ENCODE measurements at places on chromosomes 2 and 18.

GRCh38 chr2:181812106-181812743 lies 79.3 kb upstream of the ITPRID2 start:
- DNase-seq = no peak

DNA sequence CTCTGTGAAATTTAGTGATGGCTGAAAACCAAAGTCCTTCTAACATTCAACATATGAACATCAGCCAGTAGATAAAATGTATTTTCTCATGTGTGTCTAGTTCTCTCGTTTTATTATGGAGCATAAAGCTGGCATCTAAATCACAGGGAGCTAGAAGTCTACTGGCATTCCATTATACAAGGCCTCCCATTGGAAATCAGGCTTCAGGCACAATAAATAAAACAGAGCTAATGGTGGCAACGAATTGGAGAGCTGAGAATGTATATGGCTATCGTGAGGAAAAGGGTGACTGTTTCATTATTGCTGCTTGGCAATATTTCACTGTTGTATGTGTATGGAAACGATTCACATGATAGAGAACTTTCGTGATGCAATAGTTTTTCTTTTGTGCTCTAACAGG lies 62.4 kb downstream of the SLC5A7 start:
- no peak for DNase-seq

DNA sequence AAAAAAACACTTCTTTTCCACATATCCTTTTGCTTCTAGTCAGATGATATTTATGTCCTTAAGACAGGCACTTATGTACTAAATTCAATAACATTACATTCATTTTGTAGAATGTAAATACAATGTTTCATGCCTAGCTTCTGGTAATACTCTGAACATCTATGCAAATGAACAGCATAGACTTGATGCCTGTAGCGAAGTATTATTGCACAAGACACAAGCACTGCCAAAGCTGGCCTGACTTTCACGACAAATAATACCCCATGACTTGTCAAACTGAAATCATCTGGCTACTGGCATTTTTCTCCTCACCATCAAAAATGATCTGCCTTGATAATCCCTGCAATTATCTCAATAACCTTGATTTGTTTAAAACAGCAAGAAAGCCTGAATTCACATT lies 101.3 kb downstream of the L3MBTL4 start:
- DNase-seq = no peak

DNA sequence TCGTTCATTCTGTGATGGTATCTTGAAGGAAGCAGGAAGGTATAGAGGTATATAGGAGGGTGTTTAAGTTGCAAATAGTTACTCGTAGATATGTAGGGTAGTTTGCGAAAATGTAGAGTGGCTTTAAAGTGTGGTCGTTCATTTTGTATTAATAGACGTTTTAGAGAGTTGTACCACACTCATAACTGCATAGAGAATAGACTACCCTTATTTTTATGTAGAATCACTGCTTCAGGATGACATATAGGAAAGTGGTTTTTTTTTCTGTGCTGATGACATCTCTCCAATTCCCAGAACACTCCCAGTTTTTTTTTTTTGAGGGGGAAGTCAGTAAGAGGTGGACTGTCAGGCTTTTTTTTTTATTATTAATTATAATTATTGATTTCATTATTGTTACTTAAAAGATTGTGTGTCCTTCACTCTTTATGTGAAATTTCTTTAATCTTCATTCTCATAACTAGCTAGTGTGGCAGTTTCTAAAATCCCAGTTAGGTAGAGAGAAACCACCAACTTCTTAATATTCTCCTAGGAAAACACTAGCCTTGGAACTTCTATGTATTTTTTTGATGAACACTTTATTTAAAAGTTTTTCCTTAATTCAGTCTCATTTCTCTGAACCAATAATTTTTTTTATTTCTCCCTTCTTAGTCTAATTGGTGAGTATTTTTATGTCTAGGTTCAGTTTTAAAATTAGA lies 1.5 kb downstream of the ACTR3 start:
- no peak for DNase-seq

GRCh38 chr18:5963267-5963666 lies 67.9 kb upstream of the TMEM200C start:
- no peak for DNase-seq

DNA sequence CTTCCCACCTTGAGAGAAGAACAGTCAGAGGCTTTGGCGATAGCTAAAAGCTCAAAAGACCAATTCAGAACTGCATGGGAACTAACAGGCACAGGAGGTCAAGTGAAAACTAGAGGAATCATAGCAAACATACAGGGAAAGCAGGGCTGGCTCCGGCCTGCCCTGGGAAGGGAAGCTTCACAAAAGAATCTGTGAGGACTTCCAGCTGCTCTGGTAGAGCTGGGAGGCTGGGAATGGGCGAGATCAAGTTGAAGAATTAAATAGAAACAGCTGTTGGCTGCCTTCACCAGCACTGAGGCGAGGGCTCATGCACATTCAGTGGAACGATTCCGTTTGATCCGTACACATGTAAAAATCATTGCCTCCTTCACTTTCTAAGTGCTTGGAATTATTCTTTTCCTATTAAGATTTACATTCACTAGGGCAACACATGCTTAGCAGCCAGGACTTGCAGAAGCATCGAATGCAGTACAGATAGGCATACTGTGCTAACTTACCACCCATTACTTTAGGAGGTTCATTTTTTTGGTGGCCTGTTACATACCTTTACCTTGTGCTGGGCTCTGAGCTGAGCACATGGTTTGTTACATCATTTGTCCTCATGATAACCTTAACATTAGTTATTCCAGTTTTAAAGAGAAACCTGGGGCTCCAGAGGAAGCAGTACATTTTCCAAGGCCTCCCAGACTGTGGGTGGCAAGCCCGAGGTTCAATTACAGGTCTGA lies 125.4 kb upstream of the RNF152 start:
- no peak for DNase-seq

GRCh38 chr18:77052983-77053309 lies 79.6 kb downstream of the MBP start:
- no peak for DNase-seq

DNA sequence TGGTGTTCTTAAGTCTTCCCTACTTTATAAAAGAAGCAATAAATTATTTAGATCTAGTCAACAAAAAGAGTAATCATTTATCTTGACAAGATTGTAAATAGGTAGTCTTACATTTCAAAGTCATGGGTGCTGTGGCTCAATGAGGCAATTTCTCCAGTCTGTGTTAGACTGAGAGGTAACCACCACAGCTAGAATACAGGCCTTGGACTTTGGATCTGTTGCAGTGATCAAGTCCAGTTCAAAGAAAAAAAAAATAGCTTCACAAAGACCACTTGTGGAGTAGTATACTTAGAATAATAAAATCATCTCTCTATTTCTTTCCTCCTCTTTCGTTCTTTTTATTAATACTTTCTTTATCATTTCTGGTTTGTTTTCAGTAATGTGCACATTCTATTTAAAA lies 93.1 kb upstream of the FSIP2 start:
- DNase-seq = no peak

DNA sequence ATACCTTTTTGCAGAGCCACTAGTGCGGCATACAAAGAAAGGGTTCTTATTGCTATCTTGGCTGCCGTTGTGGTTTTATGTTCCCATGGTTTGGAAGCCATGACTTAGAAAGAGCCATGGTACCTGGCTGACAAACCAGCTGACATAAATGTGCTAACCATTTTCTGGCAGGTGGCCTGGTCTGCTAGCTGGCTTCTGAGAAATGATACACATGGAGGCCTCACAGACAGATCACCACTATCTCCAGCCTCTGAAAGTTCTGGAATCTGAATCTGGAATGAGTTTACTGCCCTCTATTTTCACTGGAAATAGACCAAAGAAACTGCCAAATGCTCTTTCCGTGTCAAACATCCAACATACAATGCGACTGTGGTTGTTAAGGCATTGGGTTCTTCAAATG lies 123.7 kb downstream of the QPCT start:
- no peak for DNase-seq

DNA sequence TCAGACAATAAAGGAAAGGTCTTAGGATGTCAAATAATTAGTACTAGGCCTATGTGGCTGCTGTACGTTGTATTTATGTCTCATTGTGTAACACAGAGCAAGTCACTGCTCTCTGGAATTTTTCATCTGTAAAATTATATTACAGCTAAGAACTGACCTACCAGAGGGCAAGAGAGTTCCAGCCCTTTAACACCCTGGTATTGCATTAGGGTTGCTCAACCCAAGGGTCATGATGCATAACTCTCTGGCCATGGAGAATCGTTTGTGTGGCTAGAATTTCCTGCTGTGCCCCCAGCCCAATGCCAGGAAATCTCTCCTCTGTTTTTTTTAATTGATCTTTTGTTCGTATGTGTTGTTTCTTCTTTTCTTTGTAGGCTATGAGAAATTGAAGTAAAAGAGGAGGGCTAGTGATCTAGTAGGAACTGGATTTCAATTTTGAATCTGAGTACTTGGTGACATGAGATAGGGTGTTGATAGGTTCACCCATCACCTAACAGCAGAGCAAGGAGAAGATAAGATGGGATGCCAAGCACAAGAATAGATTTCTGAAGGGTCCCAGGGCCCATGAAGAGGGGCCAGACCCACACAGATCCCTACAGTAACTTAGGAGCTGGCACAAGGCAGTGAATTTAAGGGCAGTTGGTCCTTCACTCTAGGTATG lies 571.2 kb upstream of the TNP1 start:
- DNase-seq = no peak

- no peak for DNase-seq
These were observed 18.3 kb downstream of the SGPP2 start for GRCh38 chr2:222442665-222443064.

GRCh38 chr18:35183886-35184285 lies 56.9 kb upstream of the ZNF397 start:
- DNase-seq = no peak

- no peak for DNase-seq
These were observed 293.0 kb downstream of the RDH14 start for GRCh38 chr2:18267501-18267900.

DNA sequence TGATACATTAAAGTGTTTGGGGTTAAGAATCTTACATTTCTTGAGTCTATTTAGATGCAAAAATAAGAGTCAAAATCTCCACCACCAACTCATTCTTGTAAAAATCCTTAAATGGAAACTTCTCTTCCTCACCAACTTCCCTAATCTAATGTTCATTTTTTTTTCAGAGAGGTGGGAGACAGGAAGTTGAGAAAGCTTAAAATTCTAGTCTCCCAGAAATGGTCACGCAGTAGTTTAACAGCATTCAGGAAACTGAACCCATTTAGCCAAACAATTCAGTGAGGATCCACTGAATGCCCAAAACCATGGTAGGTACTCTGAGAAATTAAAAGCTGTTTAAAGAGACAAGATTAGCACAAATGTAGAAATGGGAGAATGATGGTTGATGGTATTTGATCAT lies 69.0 kb downstream of the TXNL1 start:
- DNase-seq = no peak

- DNase-seq = no peak
These were observed 315.9 kb upstream of the ZEB2 start for GRCh38 chr2:144835634-144836350.

DNA sequence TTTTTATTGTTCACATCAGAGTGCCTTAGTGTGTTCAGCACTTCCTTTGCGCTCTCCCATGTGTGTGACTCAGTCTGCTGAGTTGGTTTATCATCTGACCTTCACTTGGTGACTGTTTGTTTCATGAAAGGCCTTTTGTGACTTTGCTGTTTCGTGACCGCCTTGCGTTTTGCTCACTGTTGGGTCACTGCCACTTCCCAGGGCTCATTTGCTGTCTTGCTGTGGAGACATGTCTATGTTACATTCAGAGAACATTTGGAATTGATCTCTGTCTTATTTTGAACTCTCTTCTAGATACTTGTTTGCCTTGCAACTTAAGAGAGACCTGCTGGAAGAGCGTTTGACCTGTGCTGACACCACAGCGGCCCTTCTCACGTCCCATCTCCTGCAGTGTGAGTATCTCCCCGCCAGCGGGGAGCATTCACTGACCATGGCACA lies 54.7 kb downstream of the FARP2 start:
- DNase-seq = no peak

DNA sequence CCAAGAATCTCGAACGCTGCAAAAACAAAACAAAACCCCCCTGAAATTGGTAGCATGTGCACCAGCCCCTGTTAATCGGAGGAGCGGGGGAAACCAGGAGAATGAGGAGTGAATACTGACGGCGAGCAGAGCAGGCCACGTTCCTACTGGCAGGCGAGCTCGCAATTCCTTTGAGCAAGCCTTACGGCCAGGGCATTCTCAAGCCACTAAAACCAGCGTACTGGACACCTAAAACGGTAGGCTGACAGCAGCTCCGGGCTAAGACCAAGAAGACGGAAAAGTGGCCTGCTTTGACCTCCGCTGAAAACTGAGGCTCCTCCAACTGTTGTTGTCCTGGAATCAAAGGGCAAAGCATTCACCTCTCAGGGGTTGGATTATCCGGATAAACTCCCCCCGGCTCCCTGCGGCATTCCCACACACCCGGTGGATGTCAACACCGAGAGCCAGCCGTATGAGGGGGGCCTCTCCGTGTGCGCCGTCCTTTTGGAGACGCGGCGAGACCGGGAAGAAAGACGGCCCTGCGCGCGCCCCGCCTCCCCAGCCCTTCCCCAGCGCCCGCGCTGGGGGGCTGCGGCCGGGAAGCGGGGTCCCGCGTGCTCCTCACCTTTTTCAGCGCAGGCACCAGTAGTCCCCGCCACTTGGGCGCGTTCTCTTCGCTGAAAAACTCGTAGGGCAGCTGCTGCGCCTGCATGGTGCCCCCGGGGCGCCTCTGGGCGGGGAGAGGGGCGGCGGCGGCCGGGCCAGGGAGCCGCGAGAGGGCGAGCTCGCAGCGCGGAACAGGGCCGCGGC lies 925 bp downstream of the SOS1 start:
- DNase-seq = no peak

DNA sequence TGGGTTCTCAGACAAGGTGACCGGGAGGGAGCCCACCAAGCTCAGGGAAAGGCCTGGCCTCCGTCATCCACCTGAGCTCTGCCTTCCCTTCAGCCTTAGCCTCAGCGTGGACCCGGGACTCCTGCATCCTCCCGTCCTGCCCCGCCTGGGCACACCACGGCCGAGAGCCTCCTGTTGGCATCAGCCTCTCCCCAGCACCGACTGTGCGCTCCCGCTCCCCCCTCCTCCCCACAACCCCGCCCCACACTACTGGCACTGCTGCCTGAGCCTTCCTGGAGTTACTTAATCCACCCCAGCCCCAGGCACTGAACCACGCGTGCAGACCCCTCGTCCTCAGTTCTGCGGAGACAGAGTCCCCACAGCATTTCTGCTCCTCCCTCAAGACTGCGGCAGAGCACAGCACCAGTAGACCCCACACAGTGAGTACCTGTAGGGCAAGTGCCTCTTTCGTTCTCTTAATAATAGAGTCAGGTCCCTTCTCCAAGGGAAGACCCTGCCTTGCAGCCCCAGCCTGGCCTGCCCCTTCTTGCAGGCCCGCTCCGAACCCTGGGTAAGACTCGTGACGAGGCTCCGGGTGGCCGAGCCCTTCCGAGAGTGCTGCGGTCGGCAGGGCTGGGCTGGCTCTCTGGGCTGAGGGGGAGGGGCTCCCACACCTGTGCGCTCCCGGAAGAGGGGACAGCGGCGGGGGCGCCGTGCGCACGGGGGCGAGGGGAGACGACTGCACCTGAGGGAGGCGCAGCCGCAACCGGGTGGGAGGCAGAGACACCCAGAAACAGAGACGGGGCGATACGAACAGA lies at the start of gene AMER3:
AMER3 (plus strand) TSS at position 285 of the 797 bp plus-strand sequence. CDS start 6,533 bp downstream, outside the sequence.
- DNase-seq = no peak

GRCh38 chr2:197517150-197517549 lies 1.3 kb downstream of the MOB4 start:
- DNase-seq = no peak
